ENCODE measurements at places on chromosomes 16 and 17.

DNA sequence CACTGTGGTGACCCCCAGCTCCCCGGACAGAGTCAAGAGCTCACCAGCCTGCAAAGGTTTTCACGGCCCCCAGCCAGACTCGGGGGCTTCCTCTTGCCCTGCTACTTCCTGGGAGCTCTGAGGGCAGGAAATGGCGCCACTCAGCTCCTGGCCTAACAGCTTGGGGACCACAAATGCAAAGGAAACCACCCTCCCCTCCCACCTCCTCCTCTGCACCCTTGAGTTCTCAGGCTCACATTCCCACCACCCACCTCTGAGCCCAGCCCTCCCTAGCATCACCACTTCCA lies 375 bp upstream of the SPN start:
- no peak for DNase-seq

DNA sequence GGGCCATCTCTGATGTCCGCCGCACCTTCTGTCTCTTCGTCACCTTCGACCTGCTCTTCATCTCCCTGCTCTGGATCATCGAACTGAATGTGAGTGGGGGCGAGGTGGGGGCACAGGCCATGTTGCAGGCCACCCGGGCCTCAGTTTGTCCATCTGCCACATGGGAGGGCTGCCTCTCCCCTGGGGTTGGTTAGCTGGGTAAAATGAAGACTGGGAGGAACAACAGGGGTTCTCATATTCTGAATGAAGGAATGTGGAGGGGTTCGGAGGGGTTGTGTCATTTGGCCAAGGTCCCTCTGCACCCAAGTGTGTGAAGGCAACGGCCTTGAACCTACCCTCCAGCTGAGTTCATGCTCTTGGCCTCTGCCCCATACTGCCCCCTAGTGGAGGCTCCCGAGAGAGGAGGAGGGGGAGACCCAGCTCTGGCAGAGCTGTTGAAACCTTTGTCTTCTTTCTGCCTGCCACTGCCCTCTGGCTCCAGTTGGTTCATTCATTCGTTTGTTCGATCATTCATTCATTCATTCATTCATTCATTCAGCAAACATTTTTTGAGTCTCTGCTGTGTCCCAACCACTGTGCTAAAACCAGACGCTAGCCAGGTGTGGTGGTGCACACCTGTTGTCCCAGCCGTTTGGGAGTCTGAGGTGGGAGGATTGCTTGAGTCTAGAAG lies 11.4 kb upstream of the TCAP start:
- DNase-seq: peak; percentile 39

DNA sequence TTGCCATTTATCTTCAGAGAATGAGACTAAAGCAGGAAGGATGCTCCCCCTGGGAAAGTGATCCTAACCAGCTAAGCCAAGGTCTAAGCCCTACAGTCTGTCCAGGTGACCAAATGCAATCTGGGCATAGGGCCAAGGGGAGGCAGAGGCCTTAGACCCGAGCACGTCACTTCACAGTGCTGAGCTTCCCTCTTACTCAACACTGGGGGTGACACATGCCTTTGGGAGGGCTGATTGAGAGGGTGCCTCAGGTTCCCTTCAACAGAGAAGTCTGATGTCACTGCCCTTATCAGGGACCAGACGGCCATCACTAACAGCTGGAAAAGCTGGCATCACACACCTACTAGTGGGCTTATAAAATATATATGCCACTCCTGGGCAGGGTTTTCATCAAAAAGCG lies 4.0 kb downstream of the CIAO2B start:
- no peak for DNase-seq

- no peak for DNase-seq
These were observed 18.0 kb downstream of the HDAC5 start for GRCh38 chr17:44105483-44105882.

All from anterior cingulate cortex (tissue), 58 donors.